ENCODE measurements at places on chromosomes 3 and 15. TPM values are rescaled to one million over a fixed set of nuclear protein-coding genes. Genes with fewer than 3 reads are reported as not detected.

Gene OXNAD1
- 17.0 TPM for total RNA-seq

Gene ACTRT3
- 3.7 TPM for total RNA-seq

Gene CLDN11
- total RNA-seq: 264 TPM

Gene CP
- total RNA-seq: not detected

Gene TNFSF10
- 2.0 TPM for total RNA-seq

Gene TJP1
- total RNA-seq: 69.4 TPM

Gene CFAP92
- not detected for total RNA-seq

Gene C15orf62
- total RNA-seq: not detected

Gene ADGRG7
- 1.1 TPM for total RNA-seq

Gene EFL1
- 60.8 TPM for total RNA-seq

Gene IGF1R
- total RNA-seq: 21.8 TPM

Gene PROK2
- not detected for total RNA-seq

Gene SLC24A5
- not detected for total RNA-seq

Gene DUOXA1
- total RNA-seq: not detected

Gene SLC51A
- 0.25 TPM for total RNA-seq

Gene RBPMS2
- total RNA-seq: under 0.01 TPM

Gene OR5H14
- total RNA-seq: not detected

Gene LPP
- 111 TPM for total RNA-seq

Gene SIDT1
- total RNA-seq: not detected

Gene GPR15
- not detected for total RNA-seq

Gene IGSF11
- not detected for total RNA-seq

Gene ZNF860
- 0.37 TPM for total RNA-seq

Gene FRMD4B
- 1.9 TPM for total RNA-seq

Gene STAC
- total RNA-seq: 7.7 TPM

Gene ULK4
- total RNA-seq: 10.6 TPM

Gene GABRB3
- total RNA-seq: 2.7 TPM

Gene RNF7
- 49.5 TPM for total RNA-seq

Gene CCR3
- total RNA-seq: not detected

Gene ANKRD28
- 206 TPM for total RNA-seq

Gene KY
- total RNA-seq: 1.1 TPM

Gene CLRN1
- total RNA-seq: not detected

Gene POLR2H
- 108 TPM for total RNA-seq

Gene MKRN2OS
- total RNA-seq: not detected

Gene PLA2G4E
- total RNA-seq: not detected

Gene NUP210
- total RNA-seq: 1.9 TPM

Gene TMEM44
- total RNA-seq: 11.0 TPM

Gene GOLGA6L9
- total RNA-seq: 1.8 TPM

Gene DPPA4
- not detected for total RNA-seq

Gene LRRC31
- not detected for total RNA-seq

Gene FAM98B
- total RNA-seq: 8.1 TPM

Gene FGD5
- total RNA-seq: 0.37 TPM

Gene MESP1
- 1.1 TPM for total RNA-seq

Gene ITPKA
- 18.1 TPM for total RNA-seq

Data from uterine smooth muscle cell (primary cell).